ENCODE measurements at places on chromosomes 16 and 17. TPM values are rescaled to one million over a fixed set of nuclear protein-coding genes. Genes with fewer than 3 reads are reported as not detected.

Gene UNKL
- 3.6 TPM for total RNA-seq

Gene KRT20
- not detected for total RNA-seq

Gene MAP1LC3B
- total RNA-seq: 25.3 TPM

Gene COPZ2
- 41.0 TPM for total RNA-seq

Gene TVP23C
- 12.0 TPM for total RNA-seq

Gene CDH13
- total RNA-seq: 45.8 TPM

Gene ZNF423
- total RNA-seq: under 0.01 TPM

Gene MT1F
- total RNA-seq: not detected

Gene SPIRE2
- total RNA-seq: 0.72 TPM

Gene KIFC3
- total RNA-seq: 48.6 TPM

- no peak for DNase-seq
These were observed 184.6 kb downstream of the LGALS9B start for GRCh38 chr17:20282526-20283308.

DNA sequence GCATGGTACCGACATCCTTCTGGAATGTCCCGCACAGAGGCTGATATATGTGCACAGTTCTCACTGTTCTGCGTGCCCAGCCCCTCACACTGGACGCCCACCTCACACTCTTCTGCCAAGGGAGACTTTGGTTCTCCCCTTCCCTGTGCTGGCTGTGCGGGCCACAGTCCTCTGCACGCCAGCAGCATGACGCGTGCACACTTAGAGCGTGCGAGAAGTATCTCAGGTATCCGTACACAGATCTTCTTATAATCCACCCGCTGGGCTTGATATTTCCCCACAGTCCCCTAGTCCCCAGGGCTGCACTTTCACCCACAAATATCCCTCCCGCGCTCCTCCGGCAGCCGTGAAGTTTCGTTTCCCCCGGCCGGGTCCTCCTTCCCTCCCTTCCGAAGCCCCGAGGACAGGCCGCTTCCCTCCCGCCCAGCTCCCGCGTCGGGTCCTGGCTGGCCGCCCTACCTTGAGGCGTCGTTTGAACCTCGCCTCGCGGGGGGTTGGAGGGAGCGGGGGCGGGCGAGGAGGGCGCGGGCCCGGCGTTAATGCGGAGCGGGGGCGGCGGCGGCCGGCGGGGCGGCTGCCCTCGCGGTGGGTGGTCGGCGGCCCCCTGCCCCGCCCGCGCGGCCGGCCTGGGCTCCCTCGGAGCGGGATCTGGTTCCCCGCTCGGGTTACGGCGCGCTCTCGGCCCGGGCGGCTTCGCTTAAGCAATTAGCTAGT, 5.0 kb upstream of the FOXF1 start:
- peak; percentile 55 for DNase-seq

DNA sequence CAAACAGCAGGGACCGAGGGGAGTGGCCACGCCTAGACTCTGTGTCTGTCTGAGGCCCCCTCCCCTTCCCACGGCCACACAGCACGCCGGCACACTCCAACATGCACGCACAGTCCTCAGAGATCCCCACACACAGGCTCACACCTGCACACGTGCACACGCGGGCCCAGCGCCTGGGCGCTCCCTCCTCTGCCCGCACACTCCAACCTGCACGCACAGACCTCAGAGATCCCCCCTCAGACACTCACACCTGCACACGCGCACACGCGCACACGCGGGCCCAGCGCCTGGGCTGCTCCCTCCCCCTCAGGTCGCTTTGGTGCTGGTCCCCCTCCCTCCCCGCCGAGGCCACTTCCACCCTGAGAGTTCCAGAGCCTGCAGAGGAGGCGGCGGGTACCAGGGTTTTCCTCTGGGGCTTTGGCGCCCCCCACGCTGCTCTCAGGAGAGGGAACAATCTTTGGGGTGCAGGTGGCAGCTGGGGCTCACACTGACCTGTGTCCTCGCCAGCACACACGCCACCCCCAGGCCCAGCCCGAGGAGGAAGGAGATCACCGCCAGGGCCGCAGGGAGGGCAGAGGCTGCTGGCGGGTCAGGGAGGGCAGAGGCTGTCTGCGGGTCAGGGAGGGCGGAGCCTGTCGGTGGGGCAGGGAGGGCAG, 1.6 kb downstream of the CD7 start:
- no peak for DNase-seq

GRCh38 chr17:42399948-42400843, 12.0 kb upstream of the STAT3 start:
- DNase-seq: no peak

GRCh38 chr16:4301177-4301576, 14.7 kb upstream of the GLIS2 start:
- DNase-seq: no peak

DNA sequence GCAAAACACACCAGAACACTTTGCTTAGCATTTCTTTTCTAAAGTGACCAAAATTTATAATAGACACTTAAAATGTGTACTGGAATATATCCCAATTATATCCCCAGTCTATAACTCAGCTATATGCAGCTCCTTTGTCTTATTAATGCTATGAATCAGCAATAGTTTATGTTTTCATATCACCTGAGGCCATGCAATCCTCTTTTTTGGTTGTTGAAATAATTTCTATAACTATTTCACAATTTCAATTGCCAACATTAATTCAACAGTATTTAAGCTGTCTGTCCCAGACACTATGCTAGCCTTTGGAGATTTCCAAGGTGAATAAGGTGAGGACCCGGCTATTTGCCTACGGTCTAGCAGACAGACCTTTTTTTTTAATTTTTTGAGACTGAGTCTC, 17.2 kb upstream of the BMERB1 start:
- no peak for DNase-seq

DNA sequence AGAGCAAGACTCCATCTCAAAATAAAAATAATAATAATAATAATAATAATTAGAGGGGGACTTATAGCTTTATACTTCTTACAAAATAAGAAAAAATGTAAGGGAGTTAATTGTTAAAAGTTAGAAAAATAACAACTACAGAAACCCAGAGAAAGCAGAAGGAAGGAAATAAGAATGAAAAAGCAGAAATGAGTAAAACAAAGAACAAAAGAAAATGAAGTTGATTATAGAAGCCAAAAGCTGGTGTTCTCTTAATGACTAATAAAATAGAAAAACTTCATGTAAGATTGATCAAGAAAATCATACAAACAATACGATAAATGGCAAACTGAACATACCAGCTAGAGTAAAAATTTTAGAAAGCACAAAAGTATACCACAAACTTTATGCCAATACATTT, 6.8 kb upstream of the NSMCE1 start:
- DNase-seq: no peak

DNA sequence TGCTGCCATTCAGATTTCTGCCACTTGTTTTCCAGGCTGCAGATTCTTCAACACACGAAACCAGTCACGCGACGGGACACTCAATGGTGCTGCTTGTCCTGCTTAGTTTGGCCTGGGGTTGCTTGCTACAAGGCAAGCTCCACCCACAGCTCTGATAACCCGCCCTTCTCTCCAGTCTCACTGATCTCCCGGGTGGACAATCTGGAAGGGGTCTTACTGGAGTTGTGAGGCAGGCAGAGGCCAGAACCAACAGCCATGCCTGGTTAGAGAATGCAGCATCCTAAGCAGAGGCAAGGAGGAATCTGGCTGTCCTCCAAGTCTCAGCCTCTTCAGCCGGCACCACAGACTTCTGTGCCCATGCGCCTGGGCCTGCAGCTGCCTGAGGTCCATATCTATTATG, 119.1 kb downstream of the KCNJ12 start:
- DNase-seq: no peak

- DNase-seq: peak; percentile 90
These were observed 10.0 kb downstream of the POLDIP2 start for GRCh38 chr17:28347261-28347891.

DNA sequence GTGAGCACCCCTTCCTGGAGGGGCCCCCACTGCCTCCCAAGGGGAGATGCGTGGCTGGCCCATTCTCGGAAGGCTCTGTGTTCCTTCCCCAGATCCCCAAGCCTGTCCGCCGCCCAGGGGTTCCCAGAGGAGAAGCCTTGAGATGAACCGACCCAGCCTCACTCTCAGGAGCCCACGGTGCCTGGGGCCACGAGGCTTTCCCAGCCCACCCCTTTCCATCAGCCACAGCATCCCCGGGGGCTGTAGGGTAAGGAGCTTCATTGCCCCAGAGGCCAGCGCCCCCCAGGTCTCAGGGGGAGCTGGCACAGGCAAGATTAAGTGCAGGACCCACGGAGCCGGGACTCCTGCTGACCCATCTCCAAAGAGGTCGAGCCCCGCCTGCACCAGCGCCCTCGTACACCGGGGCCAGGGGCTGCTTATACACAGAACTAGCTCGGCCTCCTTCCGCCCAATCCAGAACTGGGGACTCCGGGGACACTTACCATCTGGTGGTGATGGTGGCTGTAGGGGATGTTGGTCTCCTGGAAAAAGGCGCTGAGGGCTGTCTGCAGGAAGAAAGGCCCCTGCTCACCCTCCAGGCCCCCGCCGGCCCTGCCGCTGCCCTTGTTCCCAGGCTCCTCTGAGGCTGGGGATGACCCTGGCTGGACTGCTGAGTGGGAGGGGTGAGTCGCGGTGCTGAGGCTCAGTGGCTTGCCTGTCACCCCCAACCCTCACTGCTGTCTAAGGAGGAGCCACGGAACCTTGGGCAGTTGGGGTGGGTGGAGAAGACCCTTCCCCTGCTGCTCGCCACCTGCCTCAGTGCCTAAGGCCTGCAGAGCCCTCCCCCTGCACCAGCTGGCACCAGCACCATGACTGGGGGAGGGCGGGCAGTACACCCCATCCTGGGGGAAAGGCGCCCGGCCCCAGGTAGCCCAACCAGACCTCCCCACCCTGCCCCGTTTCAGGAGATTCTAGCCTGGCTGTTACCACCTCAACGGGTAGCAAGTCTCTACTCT, 4.4 kb downstream of the UBALD1 start:
- DNase-seq: no peak

- DNase-seq: no peak
These were observed 2.1 kb downstream of the OMG start for GRCh38 chr17:31294820-31295488.

- no peak for DNase-seq
These were observed 439.0 kb downstream of the UTP18 start for GRCh38 chr17:51699303-51699702.

DNA sequence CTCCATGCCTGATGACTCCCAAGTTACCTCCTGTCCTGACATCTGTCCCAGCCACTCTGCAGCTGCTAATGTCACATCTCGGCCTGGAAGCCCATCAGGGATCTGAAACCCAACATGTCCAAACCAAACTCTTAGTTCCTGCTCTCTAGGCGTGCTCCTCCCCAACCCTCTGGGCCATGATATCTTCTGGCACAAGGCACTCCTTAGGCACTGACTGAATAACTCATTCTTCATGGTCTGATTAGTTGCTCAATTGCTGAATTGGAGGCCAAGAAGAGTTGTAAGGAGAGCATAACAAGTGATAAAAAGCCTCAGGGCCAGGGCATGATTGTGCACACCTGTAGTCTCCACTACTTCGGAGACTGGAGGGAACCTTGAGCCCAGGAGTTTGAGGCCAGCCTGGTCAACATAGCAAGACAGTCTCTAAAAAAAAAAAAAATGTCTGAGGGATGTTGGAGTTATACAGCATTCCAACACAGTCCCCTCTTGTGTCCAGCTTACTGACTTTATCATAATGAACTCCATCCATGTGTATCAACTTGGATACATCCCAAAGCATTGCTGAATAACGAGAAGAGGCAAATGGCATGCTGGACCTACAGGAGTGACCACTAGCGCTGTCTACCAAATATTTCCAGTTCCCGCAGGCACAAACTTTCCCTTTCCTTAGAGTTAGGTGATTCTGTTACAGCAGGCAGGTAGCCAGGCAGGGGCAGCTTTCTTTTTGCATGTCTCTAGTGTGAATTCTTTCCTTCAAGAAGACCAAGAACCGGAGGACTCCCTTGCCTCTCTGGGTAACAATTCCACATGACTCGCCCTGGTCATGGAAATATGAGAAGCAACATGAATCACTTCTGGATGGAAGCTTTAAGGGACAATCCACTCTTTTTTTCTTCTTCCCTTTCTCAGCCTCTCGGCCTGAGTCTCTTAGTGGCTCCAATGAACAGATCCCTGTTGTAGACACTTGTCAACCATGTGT, 18.1 kb upstream of the SHCBP1 start:
- DNase-seq: peak; percentile 73

GRCh38 chr17:4658478-4659305, 17.2 kb upstream of the ALOX15 start:
- DNase-seq: peak; percentile 86

GRCh38 chr16:48361540-48362144, 23.6 kb downstream of the SIAH1 start:
- no peak for DNase-seq

DNA sequence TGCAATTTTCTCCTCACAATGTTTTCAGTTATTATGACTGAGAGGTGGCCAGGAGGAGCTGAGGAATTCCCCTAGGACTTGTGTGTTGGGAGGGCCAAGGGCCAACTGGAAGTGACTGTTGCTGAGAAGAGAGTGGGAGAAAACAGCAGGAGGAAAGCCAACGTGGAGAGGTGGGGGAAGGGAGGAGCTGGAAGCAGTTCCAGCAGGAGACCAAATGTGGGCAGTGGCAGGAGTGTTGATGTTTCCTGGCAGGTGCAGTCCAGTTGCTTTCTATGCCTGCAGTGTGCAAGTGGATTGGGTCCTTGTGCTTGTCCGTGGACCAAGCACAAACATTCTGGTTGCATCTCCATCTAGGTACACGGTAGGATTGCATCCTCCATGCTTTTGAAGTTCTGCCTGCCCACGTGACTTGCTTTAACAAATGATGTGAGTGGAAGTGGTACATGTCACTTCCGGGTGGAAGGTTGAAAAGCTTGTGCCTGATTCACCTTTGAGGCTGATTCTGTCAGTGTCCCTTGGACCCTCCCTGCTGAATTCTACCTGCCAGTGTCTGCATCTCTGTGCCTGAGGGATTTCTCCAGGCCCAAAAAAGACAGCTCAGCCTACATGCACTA, 54.7 kb upstream of the CRHR1 start:
- DNase-seq: no peak

- no peak for DNase-seq
These were observed 342.5 kb downstream of the MAF start for GRCh38 chr16:79257953-79258490.

GRCh38 chr16:54447576-54448440, 161.2 kb upstream of the IRX3 start:
- peak; percentile 54 for DNase-seq

DNA sequence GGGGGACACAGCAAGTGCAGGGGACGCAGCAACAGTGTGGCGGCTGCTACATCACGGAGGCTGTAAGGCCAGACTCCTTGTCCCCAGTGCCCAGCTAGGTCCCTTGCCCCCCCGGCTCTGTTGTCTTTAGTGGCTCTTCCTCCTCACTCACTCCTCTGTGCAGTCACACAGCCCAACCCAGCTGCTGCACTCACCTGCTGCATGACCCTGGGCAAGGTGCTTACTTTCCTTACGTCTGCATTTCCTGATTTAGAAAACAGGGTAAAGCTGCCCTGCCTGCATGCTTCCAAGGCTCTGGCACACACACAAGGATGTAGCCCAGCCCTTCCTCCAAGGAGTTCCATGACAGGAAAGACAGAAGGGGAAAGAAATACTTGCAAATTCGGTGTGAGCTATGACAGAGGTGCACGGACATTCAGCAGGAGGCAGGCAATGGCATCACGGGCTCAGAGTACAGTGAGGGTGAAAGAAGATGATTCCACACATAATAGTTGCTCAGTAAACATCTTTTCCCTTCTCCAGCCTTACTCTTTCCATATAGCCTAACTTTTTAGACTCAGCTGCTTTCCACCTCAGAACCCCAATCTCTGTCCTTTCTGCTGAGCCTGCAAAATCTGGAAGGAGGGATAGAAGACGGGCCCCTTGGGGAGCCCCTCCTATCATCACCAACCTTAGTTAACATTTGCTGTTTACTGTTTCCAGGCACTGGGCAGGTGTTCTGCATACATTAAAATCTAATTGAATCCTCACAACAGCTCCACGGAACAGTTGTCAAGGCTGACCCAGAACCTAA, 150.9 kb downstream of the MRM1 start:
- no peak for DNase-seq
